ENCODE measurements at places on chromosomes 4 and X. TPM values are rescaled to one million over a fixed set of nuclear protein-coding genes. Genes with fewer than 3 reads are reported as not detected.

Gene HTN3
- total RNA-seq = not detected

DNA sequence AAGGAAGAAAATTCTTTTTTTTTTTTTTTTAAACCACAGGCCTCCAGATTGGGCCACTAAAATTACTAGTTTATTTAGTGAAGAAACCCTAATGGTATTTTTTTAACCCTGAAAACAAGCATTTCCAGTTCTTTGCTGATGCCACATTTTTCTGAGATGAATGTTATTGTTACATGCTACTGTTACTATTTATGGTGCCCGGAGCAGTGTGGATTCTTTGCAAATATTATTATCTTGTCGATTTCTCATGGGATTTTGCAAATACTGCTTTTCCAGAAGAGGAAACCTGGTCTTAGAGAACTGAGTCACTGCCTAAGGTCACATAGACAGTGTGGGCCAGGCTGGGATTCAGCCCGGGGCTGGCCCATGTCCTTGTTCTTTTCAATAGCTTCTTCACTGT, 8.7 kb upstream of the ALAS2 start:
- DNase-seq = no peak

Gene BRS3
- total RNA-seq = not detected

Gene F11
- total RNA-seq = 0.62 TPM

DNA sequence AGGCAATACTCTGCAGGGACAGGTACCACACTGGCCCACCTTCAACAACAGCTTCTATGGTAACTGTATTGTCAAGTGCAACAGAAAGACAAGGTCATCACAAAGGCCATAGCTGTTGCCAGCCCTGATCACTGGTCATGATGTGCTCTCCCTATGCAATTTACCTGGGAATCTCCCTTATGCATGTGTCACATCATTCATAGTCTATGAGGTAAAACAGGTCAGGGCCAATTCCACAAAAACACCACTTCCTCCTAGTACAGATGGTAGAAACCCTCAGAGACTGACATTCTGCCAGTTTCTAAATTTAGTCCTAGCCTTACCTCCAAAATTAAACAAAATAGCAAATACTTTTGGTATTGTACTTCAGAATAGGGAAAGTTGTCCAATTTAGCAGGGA, 132.8 kb downstream of the MGST2 start:
- no peak for DNase-seq

GRCh38 chr4:103091601-103092223, 7.9 kb downstream of the BDH2 start:
- DNase-seq = peak; percentile 58

- DNase-seq = no peak
Measured at GRCh38 chr4:101160792-101161592, 186.3 kb downstream of the PPP3CA start.

- peak; percentile 73 for DNase-seq
Measured at GRCh38 chr4:169059306-169060211, 49.5 kb upstream of the CBR4 start.

DNA sequence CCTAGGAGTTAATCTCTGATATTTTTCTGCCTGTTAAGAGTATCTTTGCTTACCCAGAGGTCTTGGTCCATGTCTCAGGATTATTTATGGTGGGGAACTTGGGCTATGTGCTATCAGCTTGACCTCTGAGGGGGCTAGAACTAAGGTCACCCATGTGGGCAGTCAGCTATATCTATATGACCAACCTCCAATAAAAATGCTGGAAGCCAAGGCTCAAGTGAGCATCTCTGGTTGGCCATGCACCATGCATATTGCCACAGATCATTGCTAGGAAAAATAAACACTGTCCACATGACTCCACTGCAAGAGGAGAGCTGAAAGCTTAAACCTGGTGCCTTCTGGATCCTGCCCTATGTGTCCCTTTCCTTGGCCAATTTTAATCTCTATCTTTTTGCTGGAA, 196.5 kb upstream of the SLC7A11 start:
- no peak for DNase-seq

DNA sequence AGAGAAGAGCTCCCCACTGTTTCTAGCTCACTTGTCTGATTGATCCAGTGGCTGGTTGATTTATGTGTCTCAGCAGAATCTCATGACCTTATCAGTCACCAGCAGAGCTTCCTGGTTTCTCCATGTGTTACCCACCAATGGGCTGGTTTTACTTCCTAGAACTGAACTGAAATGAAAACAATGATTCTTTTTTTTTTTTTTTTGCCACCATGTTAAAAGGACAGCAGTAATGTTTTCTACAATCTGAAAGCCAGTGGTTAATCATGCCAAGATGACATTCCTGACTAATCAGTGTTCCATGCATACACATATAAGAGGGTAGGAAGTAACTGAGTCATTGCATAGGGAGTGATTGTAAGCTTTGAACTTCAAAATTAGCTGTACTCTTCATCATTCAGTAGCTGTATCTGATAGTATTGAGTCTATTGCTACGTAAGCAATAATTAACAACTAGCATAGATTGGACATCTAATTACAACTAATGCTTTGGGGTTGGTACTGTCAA, 67.7 kb downstream of the SLC4A4 start:
- no peak for DNase-seq

- no peak for DNase-seq
Measured at GRCh38 chr4:120440730-120441129, 374.1 kb upstream of the MAD2L1 start.

Gene TDO2
- 1.0 TPM for total RNA-seq

Gene CEP44
- total RNA-seq = 32.8 TPM

GRCh38 chr4:184028561-184029374, 123.7 kb downstream of the STOX2 start:
- DNase-seq = no peak

Gene MAGEB16
- total RNA-seq = not detected

DNA sequence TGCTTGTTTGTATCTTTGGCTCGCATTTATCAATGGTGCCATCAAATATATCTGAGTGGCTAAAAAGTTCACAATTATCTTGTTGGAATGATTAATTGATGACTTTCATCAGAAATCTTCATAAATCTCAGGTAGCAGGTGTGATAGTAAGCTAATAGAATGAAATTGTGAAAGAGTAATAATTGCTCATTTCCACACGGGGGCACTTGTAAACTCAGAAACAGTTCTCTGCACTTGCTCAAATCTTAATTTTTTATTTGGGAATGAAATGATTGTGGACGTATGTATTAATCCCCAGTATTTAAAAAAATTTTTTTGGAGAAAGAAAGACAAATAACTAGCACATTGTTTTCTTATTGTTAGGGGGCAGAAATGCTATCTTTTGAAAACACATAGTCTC, 132.8 kb downstream of the DTHD1 start:
- no peak for DNase-seq

GRCh38 chrX:133674726-133675470, 259.6 kb upstream of the GPC4 start:
- no peak for DNase-seq

GRCh38 chr4:40409835-40410234, 74.7 kb downstream of the CHRNA9 start:
- DNase-seq = no peak

- DNase-seq = no peak
Measured at GRCh38 chr4:88196013-88196365, 37.5 kb upstream of the ABCG2 start.

- DNase-seq = no peak
Measured at GRCh38 chr4:77181720-77182119, 24.7 kb downstream of the CCNG2 start.

- no peak for DNase-seq
Measured at GRCh38 chr4:1136048-1136447, 22.7 kb upstream of the RNF212 start.

- no peak for DNase-seq
Measured at GRCh38 chr4:7007142-7007907, 35.8 kb upstream of the TADA2B start.

Gene TLR10
- 0.41 TPM for total RNA-seq

DNA sequence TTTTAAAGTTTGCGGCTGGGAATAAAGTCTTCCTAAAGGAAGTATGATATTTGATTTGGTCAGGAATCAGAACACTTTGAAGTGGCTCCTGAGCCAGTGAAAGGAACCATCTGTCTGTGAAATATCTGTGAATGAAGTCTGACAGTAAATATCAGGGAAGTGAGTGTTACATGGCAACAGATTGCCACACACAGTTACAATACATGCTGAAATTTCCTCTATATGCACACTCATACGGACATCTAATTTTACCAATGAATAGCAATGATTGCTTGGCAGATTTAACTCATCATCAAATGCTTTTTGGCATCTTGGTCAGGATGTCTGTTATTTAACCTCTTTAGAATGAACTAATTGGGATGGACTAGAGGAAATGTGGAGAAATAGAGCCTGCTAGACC, 1023.8 kb downstream of the FAT4 start:
- no peak for DNase-seq

DNA sequence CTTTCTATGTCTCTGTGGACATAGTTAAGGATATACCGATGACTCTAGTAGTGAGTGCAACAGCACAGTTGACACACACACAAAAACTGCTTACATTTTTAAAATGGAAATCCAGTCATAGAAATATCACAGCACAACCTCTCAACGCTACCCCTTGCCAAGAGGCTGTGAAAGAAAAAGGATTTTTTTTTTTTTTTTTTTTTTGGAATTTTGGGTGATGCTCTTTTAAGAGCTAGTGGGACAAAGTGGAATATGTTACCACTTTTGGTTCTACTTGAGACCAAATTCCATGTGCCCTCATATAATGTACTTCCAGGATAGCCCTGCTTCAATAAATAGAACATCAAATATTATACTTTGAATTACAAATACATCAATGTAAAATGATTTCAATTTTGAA, 381.1 kb upstream of the MAGEB2 start:
- no peak for DNase-seq

GRCh38 chr4:104979083-104979760, 167.5 kb upstream of the TET2 start:
- no peak for DNase-seq

Gene IGSF1
- 69.3 TPM for total RNA-seq

DNA sequence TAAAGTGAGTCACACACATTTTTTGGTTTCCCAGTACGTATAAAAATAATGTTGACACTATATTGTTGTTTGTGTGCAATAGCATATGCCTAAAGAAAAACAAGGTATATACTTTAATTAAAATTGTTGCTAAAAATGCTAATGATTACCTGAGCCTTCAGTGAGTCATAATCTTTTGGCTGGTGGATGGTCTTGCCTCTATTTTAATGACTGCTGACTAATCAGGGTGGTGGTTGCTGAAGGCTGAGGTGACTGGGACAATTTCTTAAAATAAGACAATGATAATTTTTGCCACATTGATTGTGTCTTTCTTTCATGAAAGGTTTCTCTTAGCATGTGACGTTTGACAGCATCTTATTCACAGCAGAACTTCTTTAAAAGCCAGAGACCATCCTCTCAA, 21.0 kb upstream of the ANXA10 start:
- DNase-seq = no peak

DNA sequence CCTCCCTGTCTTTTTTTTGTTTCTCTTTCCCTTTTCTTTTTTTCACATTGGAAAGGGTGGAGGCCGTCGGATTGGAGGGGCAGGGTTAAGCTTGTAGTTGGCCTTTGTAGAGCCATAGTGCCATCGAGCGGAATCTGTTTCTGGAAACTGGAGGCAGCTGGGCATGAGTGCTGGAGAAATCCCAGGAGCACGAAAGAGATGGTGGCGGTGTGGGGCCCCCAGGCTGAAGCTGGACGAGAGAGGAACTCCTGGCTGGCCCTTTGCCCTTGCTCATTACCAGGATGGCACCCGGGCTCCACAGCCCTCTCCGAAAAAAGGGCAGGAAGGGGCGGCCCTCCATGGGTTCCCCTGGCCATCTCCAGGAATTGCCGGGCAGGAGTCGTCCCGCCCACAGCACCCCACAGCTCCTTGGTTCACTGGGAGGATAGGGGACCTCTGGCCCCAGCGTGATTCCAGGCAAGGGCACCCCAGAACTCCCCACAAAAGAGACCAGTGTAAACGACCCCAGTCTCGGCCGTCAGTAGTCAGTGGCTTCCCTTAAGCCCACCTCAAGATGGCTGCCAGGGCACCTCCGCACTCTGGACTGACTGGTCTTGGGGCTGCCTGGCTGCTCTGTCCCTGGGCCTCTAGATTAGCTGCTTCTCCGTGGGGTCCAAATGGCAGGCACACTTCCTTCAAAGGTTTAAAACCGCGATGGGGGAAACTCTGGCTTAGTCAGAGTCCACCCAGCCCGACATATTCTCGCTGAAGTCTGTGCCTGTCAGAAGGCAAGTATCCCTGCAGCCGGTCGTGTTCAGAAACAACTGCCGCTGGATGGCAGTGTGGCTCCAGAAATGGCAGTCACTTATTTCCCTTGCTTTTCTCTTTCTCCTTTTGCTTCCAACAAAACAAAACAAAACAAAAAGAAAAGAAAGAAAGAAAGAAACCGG, 74.1 kb downstream of the NBDY start:
- peak; percentile 48 for DNase-seq

Gene PABPC1L2A
- not detected for total RNA-seq

- no peak for DNase-seq
Measured at GRCh38 chrX:54708404-54708803, 89.7 kb downstream of the ITIH6 start.

Gene USP17L11
- not detected for total RNA-seq

Gene SPOCK3
- total RNA-seq = 3.6 TPM

Gene PGRMC1
- total RNA-seq = 92.4 TPM

GRCh38 chr4:140071806-140072205, 82.2 kb downstream of the MAML3 start:
- DNase-seq = peak; percentile 47

DNA sequence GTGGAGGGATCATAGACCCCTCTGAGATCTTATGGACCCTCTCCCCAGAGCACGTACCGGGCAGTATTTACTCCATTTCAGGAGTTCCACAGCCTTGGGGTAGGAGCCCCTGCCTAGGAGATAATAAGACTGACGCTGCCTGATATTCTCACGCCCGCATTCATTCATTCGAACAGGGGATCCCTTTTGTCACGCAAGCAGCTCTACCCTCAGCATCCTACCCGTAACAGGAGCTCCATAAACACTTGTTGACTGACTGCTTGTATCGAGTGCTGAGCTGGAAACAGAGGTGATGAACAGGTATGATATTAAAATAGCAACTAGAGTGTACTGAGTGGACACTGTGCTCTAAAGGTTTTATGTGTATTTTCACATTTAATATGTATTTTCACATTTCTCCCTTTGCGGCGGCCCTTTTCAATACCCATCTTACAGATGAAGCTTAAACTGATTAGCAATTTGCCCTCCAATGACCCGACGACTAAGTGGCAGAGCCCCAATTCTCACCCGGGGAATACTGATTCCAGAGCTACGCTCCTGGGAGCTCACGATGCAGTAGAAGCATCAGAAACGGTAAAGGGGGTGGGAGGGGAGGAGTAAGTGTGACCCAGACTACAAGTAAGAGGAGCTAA, 888 bp downstream of the RAB28 start:
- peak; percentile 21 for DNase-seq

DNA sequence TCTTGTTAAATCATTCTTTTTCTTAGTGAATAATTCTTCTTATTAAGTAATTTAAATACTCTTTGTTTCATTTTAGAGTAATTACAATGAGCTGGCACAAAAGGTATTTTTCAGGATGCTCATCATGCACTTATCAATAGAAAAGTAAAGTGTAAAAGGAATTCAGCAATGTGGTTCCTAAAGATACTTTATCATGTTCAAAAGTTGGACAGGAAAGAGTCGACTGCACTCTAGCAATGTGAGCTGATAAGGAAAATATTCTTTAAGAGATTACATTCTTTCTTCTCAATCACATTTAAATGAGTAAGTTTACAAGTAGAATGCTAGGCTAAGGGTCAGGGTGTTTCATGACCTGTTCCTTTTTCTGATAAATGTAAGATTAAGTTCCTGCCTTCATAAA, 609.5 kb upstream of the FAM241A start:
- DNase-seq = no peak

GRCh38 chr4:5759236-5760075, 48.5 kb downstream of the EVC start:
- no peak for DNase-seq

Gene MAGEA1
- not detected for total RNA-seq

GRCh38 chr4:78638337-78639172, 87.0 kb downstream of the ANXA3 start:
- DNase-seq = no peak
